ENCODE measurements at places on chromosomes 16 and 17.

DNA sequence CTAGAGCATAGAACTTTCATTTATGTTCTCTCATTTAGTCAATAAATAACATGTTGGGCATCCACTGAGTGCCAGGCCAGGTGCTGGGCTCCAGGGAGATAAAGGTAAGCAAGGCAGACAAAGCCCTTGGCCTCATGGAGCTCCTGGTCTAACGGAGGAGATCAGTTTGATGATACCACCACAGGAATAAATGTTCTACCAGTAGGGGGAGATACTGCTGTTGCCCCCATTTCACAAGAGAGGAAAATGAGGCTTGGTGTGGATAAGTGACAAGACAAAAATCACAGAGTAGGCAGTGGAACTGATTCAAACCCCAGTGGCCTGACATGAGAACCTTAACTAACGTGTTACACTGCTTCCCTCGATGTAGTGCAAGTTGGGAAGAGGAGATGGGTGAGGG is 80.4 kb upstream of the ERCC4 start:
- DNase-seq: no peak

DNA sequence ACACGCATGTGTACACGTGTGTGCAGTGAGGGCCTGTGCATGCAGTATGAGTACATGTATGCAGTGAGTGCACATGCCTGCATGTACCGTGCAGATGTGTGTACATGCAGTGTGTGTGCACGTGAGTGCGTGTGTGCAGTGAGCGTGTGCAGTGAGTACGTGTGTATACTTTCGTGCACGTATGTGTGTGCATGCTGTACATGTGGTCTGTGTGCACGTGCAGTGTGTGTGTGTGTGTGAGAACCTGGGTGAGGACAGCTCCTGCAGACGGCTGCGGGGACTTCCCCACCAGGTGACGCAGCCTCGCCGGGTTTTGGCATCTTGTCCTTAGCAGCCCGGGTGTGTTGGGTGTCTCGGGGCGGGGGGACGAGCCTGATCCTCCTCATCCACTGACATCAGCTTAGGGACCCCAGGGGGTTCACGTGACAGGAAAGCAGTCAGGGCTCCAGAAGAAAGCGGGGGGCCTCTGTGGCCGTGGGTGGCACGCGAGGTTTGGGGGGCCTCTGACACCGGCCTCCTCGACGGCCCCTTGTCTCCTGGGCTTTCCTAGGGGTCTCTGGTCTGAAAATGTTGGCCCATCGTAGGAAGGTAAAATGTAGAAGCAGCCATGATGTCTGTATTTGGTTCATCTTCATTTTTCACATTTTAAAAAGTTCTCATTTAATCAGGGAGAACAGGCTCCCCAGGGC is 119.6 kb upstream of the ZNF750 start:
- no peak for DNase-seq

GRCh38 chr17:17305281-17305801 is 2.2 kb downstream of the NT5M start:
- no peak for DNase-seq

DNA sequence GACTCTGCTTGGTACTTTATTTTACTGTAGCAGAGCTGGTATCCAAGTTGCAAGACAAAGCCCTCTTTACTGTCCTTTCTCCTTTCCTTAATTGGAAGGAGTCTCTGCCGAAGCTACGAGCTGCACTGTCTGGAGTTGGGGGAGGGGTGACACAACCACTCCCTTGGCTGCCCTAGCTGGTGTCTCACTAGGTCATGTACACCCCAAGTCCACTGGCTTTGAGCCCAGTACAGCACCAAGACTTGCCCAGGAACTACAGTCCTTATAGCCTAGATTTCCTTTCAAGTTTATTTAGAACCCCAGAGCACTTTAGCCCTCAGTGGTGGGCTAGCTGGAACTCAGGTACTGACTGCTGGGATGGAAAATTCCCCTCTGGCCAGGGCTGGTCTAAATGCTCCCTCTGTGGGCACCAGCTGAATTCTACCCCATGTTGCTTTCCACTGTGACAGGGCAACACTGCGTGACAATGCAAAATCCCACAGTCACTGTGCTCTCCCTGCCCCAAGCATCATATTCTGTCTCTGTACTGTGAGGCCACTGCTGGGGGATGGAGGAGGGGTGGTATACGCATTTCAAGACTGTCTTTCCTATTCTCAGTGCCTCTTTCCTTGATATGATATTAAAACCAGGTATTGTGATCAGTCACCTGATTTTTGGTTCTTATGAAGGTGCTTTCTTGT is 18.4 kb downstream of the EFCAB5 start:
- DNase-seq: no peak

DNA sequence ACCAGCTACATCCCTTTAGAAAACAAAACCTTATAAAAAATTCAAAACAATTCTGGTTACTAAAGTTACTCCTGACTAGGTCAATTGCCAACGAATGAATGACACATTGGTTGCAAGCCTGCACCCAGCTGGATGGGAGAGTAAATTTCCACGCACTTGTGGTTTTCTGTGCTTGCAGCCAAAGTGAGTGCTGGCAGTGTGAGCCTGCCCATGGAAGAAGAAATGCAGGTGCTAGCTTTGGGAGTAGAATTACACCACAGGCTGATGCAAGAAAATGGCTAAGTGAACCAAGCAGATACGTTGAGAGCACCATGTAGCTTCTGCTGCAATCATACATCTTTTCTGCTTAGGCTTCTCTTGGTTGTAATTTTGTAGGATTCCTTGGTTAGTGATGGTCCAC is 74.6 kb downstream of the SYCE1L start:
- no peak for DNase-seq

- DNase-seq: no peak
These were observed 189.8 kb downstream of the USP22 start for GRCh38 chr17:20852990-20853370.

Measured in NCI-H1092 treated with DMSO at 0.1 percent for 48 hours (cell line).